ENCODE measurements at places on chromosomes 7 and 10.

- DNase-seq: no peak
Observed at GRCh38 chr7:50656141-50656895, 91.1 kb upstream of the DDC start.

- no peak for DNase-seq
Observed at GRCh38 chr7:142002179-142002578, 6.5 kb downstream of the MGAM start.

DNA sequence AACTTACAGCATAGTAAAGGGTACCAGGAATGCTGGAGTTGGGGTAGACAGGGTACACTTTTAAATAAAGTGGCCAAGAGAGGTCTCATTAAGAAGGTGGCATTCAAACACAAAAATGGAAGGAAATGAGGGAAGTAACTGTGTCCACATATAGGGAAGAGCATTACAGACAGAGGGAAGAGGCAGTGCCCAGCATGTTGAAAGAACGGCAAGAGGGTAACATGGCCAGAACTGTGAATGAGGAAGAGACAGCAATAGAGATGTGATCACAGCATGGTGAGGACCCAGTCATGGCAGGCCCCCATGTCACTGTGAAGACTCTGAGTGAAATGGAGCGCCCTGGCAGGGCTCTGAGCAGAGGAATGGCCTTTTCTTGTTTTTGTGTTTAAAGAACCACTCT, 35.1 kb upstream of the ZNRF2 start:
- DNase-seq: no peak

GRCh38 chr10:19668116-19668515, 148.1 kb upstream of the PLXDC2 start:
- DNase-seq: no peak
